Neural progenitor cell (in vitro differentiated cells): ENCODE measurements at places on chromosomes 7 and 10. TPM values are rescaled to one million over a fixed set of nuclear protein-coding genes. Genes with fewer than 3 reads are reported as not detected.
A peak's percentile ranks its signal among the peaks of the same experiment; 100 is the strongest.

DNA sequence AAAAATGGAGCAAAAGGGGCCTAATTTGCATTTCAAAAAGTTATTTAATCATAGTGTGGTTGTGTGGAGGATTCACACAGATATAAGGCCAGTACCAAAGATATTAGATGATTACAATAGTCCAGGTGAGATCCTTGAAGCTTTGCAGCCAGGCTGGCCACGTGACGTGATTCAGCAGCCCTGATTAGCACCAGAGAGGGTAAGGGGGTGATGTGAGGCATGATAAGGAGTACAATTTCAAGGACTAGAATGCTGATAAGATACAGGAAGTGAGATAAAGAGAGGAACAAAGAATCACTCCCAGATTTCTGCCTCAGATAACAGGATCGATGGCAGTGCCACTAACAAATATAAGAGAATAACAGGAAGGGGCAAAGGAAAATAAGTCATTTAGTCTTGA lies 108.4 kb upstream of the PALS2 start:
- H3K27me3 ChIP-seq: no peaks in the 10 kb centered on the region
- H3K36me3 ChIP-seq: no peaks in the 10 kb centered on the region
- H3K4me3 ChIP-seq: no peak overlapping the region
- H3K27ac ChIP-seq: no peak overlapping the region
- no peak for DNase-seq

- no peak overlapping the region for H3K27ac ChIP-seq
- DNase-seq: peak; percentile 32
- H3K27me3 ChIP-seq: no peaks in the 10 kb centered on the region
- peaks cover 11% of the 10 kb centered on the region for H3K4me1 ChIP-seq
These were observed 89.4 kb upstream of the SEMA3E start for GRCh38 chr7:83738291-83738835.

- H3K27me3 ChIP-seq: no peaks in the 10 kb centered on the region
- no peak for DNase-seq
- H3K4me3 ChIP-seq: no peak overlapping the region
- H3K36me3 ChIP-seq: no peaks in the 10 kb centered on the region
- no peak overlapping the region for H3K27ac ChIP-seq
These were observed 20.8 kb upstream of the ALOX5 start for GRCh38 chr10:45353186-45353585.

The EFCAB10 gene
- total RNA-seq: 1.1 and 5.0 TPM in 2 replicates

The GBX1 gene
- not detected in 2 replicates for total RNA-seq
